ENCODE measurements at places on chromosomes 11 and 22. TPM values are rescaled to one million over a fixed set of nuclear protein-coding genes. Genes with fewer than 3 reads are reported as not detected.
A peak's percentile ranks its signal among the peaks of the same experiment; 100 is the strongest.

EP300 gene
- 34.7 TPM for total RNA-seq

TEX54 gene
- total RNA-seq = not detected

HOATZ gene
- total RNA-seq = not detected

GAB4 gene
- not detected for total RNA-seq

SMC1B gene
- total RNA-seq = not detected

GAS2 gene
- 23.0 TPM for total RNA-seq

BRSK2 gene
- 0.21 TPM for total RNA-seq

FAM83F gene
- 6.6 TPM for total RNA-seq

KCNJ11 gene
- 17.6 TPM for total RNA-seq

SGSM1 gene
- 10.1 TPM for total RNA-seq

ADORA2A gene
- total RNA-seq = 12.1 TPM

BLID gene
- not detected for total RNA-seq

- H3K27me3 ChIP-seq = no peaks in the 10 kb centered on the region
- DNase-seq = no peak
- no peaks in the 10 kb centered on the region for H3K36me3 ChIP-seq
- H3K4me3 ChIP-seq = no peak overlapping the region
Observed at GRCh38 chr11:73280626-73281025, 8.5 kb downstream of the P2RY6 start.

- DNase-seq = no peak
- H3K4me1 ChIP-seq = peaks cover 6% of the 10 kb centered on the region
- H3K36me3 ChIP-seq = peaks cover 15% of the 10 kb centered on the region
Observed at GRCh38 chr11:126281666-126282175, 1.2 kb upstream of the TIRAP start.

DNA sequence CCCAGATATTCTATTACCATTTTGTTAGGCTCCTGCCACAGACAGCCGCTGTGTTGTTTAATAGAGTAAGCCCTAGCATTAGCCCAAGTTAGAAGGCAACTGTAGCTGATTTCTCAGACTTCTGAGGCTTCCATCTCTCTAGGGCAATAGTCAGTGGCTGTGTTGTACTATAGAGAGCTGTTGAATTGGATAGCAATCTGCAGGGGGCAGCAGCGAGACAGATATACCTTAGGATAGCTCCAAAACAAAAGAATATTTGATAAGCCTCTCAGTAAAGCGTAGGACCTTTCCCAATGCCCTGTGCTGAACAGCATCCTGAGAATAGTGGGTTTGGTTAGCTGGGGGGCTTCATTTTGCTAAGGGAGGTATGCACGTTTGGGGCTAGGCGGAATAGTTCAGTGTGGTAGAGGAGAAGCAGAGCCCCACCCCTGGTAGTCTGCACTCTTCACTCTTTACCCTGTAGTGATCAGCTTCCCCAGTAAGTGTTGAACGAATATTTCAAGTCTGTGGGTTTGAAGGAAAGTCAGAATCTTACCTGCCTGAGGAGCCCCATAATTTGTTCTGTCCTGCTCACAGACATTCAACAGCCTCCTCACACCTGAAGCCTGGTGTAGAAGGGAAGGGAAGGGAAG is 515.1 kb downstream of the INSC start:
- H3K4me3 ChIP-seq = no peak overlapping the region
- no peak overlapping the region for H3K27ac ChIP-seq

GRCh38 chr22:46654927-46655595 is 34.9 kb downstream of the GRAMD4 start:
- no peak overlapping the region for H3K4me3 ChIP-seq
- H3K27ac ChIP-seq = peak overlapping the region; percentile 24
- peaks cover 4% of the 10 kb centered on the region for H3K36me3 ChIP-seq
- DNase-seq = no peak

- no peaks in the 10 kb centered on the region for H3K4me1 ChIP-seq
- H3K36me3 ChIP-seq = no peaks in the 10 kb centered on the region
Observed at GRCh38 chr22:24945430-24945829, 1.1 kb downstream of the LHFPL7 start.

DNA sequence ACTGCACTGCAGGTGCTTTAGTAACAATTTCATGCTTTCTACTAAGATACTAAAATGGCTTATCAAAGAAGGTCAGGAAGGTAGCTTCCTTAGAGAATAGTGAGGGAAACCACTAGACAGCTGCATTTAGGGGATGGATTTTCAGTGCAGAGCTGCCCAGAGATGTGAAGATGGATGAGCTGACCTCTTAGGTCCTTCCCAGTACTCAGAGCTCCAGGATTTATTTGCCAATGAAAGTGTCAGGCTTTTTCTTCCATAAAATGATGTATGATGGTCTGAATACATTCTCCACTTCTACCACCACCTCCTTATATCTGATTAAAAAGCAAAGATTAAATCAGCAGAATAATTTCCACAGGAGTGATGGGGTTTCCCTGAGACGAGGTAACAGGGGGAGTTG is 35.0 kb downstream of the SC5D start:
- H3K36me3 ChIP-seq = no peaks in the 10 kb centered on the region
- no peak overlapping the region for H3K27ac ChIP-seq
- no peak overlapping the region for H3K4me3 ChIP-seq
- no peaks in the 10 kb centered on the region for H3K27me3 ChIP-seq
- no peaks in the 10 kb centered on the region for H3K4me1 ChIP-seq

DNA sequence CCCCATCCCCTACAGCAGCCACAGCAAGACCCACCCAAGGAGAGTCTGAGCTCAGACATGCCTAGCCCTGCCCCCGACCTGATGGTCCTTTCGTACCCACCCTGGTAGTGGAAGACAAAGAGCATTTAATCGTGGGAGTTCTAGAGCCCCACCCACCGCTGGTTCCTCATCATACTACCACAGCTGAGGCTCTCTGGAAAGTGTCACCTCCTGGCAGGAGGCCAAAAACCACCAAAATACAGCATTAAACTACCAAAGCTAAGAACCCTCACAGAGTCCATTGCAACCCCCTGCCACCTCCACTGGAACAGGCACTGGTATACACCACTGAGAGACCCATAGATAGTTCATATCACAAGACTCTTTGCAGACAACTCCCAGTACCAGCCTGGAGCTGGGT is 311.1 kb downstream of the TENM4 start:
- no peak overlapping the region for H3K4me3 ChIP-seq
- H3K4me1 ChIP-seq = no peaks in the 10 kb centered on the region
- no peaks in the 10 kb centered on the region for H3K36me3 ChIP-seq
- no peaks in the 10 kb centered on the region for H3K27me3 ChIP-seq
- DNase-seq = no peak
- H3K27ac ChIP-seq = no peak overlapping the region

- no peak overlapping the region for H3K4me3 ChIP-seq
- H3K27ac ChIP-seq = no peak overlapping the region
- no peaks in the 10 kb centered on the region for H3K36me3 ChIP-seq
- H3K4me1 ChIP-seq = peaks cover 19% of the 10 kb centered on the region
- H3K27me3 ChIP-seq = no peaks in the 10 kb centered on the region
- no peak for DNase-seq
Observed at GRCh38 chr11:117076941-117077691, 21.1 kb downstream of the SIK3 start.

- H3K27me3 ChIP-seq = no peaks in the 10 kb centered on the region
- H3K4me3 ChIP-seq = no peak overlapping the region
- DNase-seq = no peak
- peak overlapping the region; percentile 98 for H3K27ac ChIP-seq
- no peaks in the 10 kb centered on the region for H3K36me3 ChIP-seq
- peaks cover 72% of the 10 kb centered on the region for H3K4me1 ChIP-seq
Observed at GRCh38 chr11:12413141-12414052, 36.0 kb downstream of the PARVA start.

GRCh38 chr11:19843079-19843478 is 130.4 kb downstream of the NAV2 start:
- no peak overlapping the region for H3K4me3 ChIP-seq
- DNase-seq = no peak
- no peaks in the 10 kb centered on the region for H3K36me3 ChIP-seq
- no peaks in the 10 kb centered on the region for H3K4me1 ChIP-seq

DNA sequence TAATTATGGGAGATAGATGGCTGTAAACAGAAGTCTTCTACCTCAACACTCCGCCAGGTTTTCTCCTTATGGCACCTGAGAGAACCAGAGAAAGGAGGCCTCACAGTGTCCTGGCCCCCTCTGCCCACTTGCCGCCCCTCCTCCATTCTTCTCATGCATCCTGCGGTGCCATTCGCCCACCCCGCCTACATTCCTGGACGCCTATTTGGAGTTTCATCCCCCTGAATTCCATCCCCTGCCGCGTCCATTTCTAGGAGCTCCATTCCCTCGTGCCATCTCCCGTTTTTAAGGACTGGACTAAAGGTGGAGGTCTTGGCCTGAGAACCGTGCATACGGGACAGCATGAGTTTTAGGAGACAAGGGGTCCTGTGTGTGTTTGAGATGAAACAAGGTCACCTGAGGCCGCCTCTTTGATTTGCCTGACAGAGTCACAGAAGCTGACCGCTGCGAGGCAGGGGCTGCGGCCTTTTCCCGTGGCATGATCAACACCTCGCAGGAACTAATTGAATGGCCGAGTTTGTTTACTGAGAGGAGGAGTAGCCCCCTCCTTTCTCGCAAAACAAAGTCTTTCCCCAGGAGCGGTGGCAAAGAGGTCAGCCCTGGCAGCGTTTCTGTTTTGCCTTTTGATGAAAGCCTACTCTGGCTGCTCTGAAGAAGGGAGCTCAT is 246.2 kb downstream of the ST3GAL4 start:
- no peak overlapping the region for H3K27ac ChIP-seq
- no peaks in the 10 kb centered on the region for H3K4me1 ChIP-seq
- H3K36me3 ChIP-seq = no peaks in the 10 kb centered on the region
- DNase-seq = no peak
- H3K4me3 ChIP-seq = no peak overlapping the region

- no peak for DNase-seq
- peaks cover 58% of the 10 kb centered on the region for H3K27me3 ChIP-seq
- H3K27ac ChIP-seq = peak overlapping the region; percentile 84
- peaks cover 8% of the 10 kb centered on the region for H3K4me1 ChIP-seq
Observed at GRCh38 chr11:35618497-35619115, 346 bp downstream of the FJX1 start.

GRCh38 chr11:72574548-72575460 is 99.4 kb downstream of the PDE2A start:
- H3K27ac ChIP-seq = no peak overlapping the region
- DNase-seq = no peak
- no peaks in the 10 kb centered on the region for H3K4me1 ChIP-seq
- no peak overlapping the region for H3K4me3 ChIP-seq
- H3K27me3 ChIP-seq = no peaks in the 10 kb centered on the region

DNA sequence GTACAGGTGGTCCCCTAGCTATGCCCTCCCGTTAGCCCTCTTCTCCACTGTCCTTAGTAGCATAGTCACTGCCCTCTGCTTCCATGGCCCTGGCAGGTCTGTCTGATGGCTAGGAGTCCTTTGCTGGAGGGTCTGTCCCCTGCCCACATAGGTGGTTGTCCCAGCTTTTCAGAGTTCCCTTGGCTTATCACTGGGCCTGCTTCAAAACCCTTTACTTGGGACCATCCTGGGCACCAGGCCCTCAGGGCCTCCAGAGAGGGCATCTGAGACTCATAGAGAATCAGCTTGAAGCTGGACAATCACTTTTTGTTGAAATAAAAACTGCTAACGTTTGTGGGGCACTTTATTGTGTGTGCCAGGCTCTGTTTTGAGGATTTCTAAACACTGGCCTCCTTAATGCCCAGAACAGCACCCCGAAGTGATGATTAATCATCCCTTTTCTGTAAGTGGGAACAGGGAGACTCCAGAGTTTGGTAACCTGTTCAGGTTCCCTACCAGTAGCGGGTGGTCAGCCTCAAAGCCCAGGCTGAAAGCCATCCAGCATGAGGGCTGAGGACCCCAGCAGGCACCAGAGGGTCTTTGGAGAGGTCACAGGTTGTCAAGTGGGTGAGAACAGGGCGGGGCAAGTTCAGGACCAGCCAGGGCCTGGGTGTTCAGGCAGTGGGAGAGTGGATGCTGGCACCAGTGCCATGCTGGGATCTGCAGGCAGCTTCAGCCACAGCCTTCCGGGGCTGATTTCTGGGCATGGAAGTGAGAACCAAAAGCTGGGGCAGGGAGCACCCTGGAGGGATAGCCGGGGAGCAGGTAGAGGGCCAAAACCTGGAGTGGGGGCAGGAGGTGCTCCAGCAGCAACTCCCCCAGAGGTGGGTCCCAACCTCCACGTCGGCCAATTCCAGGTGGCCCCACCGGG is 495 bp upstream of the KCNK4 start:
- DNase-seq = no peak
- peaks cover 4% of the 10 kb centered on the region for H3K4me1 ChIP-seq
- H3K4me3 ChIP-seq = no peak overlapping the region
- no peak overlapping the region for H3K27ac ChIP-seq
- peaks cover 56% of the 10 kb centered on the region for H3K27me3 ChIP-seq

DNA sequence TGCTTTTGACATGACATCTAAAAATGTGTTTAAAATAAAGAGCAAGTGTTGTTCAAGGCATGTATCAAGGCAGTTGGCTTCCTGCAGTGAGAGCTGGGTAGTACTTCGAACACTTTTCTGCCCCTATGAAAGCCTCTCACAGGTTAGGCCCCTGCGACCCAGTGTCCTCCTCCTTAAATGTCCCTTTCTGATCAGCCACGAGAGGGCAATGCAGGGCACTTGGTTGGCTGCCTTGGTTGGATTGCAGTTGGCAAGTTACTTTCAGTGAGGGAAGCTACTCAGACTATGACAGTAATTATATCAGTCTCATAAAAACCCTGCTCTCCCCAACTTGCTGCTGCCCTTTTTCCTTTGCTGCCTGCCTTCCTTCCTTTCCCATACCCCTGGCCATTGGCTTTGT is 743.8 kb downstream of the NTM start:
- H3K27me3 ChIP-seq = no peaks in the 10 kb centered on the region
- DNase-seq = no peak
- no peaks in the 10 kb centered on the region for H3K4me1 ChIP-seq
- no peaks in the 10 kb centered on the region for H3K36me3 ChIP-seq

- DNase-seq = peak; percentile 23
- no peak overlapping the region for H3K4me3 ChIP-seq
- peaks cover 26% of the 10 kb centered on the region for H3K36me3 ChIP-seq
- peak overlapping the region; percentile 90 for H3K27ac ChIP-seq
Observed at GRCh38 chr11:64867748-64868462, 10.5 kb downstream of the EHD1 start.

DNA sequence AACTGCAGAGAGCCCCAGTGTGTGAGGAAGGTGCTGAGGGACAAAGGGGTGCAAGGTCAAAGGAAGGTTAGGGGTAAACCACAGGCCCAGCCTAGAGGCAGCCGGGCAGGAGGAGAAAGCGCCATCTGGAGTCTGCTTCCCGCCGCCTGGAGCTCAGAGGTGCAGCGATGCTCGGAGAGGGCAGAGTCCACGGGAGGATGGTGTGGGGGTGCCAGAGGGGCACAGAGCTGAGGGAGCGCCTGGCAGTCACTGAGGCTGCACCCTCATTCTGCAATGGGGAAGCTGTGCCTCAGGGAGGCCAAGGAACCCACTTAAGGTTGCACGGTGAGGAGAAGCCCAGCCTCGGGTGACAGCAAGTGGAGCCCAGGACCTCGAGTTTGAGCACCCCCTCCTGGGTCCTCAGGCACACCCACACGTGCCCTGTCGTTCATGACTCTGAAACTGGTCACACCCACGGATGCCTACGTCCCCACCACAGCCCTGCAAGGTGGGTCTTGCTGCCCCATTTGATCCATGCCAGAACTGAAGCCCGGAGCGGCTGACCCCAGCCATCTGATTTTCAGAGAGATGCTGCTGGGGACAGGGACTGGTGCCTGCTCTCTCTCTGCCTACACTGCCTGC is 1.6 kb downstream of the IL2RB start:
- no peaks in the 10 kb centered on the region for H3K36me3 ChIP-seq
- H3K4me3 ChIP-seq = no peak overlapping the region
- peaks cover 6% of the 10 kb centered on the region for H3K4me1 ChIP-seq
- H3K27me3 ChIP-seq = no peaks in the 10 kb centered on the region
